ENCODE measurements at places on chromosomes 13 and 19.

DNA sequence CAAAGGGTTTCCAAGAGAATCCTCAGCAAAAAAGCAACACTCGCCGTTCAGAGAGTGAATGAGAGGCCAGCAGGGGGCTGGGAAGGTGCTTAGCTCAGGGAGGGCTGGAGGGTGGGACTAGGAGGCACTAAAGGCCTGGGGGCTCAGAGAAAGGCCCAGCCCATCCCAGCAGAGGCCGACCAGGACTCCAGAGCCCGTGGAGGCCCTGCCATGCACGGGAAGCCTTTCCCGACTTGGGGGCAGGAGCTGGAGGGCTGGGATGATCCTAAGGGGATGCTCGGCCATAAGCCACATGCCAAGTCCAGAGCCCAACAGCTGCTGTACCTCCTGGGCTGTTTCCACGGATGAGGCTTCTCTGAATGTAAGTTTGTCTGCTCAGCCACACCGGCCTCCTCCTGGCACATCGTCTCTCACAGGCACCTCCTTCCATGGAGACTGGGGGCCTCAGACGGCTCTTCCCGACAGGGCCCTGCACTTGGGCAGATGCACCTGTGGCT is 19.5 kb downstream of the RASA3 start:
- DNase-seq: no peak

DNA sequence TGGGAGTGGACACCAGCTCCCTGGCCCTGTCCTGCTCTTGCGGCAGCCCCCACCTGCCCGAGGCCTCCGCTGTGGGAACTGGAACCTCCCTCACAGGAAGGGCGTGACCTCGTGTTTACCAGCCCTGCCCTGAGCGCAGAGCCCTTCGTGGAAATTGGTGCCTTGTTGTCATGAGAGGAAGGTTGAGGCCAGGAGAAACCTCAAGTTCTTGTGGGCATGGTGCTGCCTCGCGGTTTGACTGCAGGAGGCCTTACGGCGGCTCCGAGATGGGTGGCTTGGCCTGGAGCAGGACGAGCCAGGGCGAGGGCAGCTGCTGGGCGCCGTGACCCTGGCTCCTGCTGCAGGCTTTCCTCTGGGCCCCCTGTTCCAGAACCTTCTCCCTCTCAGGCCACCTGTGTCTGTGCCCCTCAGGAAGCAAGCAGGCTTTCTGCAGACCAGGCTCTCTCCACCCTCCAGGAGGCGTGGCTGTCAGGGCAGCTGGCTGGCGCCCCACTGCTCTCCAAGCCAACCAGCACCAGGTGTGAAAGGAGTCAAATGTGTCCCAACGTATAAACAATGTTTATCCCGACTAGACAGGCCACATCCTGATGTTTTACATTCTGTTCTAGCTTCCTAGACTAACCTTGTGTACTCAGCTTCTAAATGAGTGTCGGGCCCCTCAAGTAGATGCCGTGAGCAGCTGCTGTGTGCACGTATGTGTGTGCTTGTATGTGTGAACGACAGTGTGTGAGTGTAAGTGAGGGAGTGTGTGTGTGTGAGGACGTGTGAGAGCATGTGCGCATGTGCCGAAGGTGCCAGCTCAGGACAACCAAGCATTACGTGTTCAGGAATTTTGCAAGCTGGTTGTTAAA is 10.4 kb upstream of the RASA3 start:
- no peak for DNase-seq

DNA sequence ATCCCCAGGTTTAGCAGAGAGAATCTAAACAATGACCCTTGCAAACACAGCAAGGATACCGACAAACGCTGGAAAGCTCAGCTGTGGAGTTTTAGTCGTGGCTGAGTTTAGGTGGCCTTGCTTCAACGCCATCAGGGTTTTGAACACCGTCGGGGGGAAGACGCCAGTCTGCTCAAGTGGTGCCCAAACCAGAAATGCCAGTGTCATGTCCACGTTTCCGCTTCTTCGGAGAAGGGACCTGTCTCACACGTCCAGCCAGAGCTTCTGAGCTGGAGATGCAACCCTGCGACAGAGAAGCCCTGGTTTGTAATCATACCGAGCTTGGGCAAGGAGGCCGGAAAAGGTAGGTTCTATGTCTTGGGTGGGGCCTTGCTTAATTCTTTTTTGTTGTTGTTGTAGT is 42.6 kb upstream of the ATP11A start:
- DNase-seq: no peak

DNA sequence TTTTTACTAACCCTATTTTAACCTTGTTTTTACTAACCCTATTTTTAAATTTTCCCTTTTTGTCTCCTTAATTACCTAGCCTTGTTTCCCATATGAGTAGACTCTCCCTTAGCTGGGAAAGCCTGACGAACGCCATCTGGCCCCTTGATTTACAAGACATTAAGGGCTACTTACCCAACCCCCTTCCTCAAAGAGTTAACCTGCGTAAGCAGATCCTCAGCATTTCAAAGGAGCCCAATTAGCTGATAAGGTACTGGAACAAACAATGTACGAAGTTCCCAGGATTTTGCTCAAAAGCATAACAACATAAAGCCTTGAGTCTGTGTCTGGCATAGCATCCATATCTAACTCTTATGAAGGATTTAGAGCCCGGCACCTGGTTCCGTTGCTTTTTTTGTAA is 4.7 kb upstream of the MVB12A start:
- no peak for DNase-seq

DNA sequence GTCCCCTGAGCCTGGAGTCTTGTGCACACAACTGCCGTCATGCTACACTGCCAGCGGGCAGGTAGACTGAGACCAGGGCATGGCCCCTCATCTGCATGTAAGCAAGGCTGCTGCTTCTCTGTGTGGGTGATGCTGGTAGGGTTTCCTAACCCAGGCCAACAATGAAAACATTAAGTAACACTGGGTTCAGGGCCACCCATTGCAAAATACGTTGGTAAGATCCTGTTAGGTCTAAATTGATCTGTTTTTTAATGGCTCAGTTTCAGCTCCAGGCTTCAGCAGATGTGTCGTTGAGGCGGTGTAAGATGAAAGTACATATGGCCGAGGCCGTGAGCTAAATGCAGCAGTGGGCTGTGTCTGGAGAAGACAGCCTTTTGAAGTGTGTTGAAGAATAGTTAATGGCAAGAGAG is 383.4 kb downstream of the IRS2 start:
- DNase-seq: no peak

DNA sequence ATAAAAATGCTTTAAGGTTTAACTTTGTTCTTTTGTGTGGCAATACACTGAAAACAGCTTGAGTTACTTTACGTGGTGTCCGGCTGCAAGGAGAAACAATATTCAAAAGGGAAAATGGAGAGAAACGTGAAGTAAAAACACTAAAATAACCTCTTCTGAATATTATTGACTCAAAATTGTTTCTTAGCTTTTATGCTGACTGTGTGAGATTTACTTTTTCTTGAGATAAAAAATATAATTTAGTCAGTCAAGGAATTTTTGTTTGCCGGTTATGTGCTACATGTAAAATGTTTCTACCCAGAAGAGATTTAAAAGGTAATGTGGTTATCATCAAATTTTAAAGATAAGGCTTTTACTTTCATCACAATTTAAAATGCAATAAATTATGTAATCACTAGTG is 200.6 kb upstream of the GPC6 start:
- no peak for DNase-seq

DNA sequence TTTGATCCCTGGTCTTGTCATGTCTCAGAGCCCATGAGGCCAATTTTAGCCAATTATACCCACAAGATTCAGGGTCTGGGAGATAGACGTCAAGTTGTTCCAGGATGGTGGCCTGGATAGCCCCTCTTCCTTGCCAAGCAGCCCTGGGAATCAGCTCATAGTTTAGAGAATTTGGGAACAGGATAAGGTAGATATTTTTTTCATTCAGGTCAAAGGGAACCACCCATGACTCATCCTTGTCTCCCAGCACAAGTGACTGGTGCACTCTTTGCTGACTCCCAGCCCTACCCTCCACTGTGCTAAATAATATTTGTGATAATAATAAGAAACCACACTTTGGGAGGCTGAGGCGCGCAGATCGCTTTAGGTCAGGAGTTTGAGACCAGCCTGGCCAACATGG is 17.1 kb upstream of the S1PR4 start:
- DNase-seq: no peak

GRCh38 chr13:60933638-60934037 is 482.0 kb downstream of the PCDH20 start:
- no peak for DNase-seq

DNA sequence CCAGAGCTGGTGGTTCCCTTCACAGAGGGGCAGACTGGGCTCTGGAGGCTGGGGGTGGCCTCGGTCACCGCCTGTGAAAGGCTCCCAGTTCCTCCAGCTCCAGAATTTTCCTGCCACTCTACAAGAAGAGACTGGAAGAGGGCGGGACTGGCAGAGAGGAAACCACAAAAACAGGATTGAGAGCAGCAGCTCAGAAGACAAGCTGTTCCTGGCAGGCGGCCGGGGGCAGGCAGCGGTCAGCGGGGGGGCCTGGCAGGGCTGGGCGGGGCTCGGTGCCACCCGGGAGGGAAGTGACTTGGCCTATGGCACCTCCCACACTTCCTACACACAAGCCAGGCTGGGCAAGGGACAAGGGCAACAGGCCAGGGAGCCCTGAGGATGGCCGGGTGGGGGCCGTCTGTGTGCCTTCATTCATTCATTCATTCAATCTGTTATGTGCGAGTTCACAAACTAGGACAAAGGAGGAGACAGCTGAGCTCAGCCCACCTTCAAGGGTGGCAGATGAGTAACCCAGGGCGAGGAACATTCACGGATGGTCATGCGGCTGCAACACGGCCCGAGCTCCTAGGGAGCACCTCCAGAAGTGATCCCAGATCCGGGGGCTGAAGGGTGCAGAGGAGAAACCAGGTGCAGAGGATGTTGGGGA is 16.9 kb upstream of the BTBD2 start:
- peak; percentile 53 for DNase-seq

GRCh38 chr13:64457976-64458375 is 2772.2 kb downstream of the PCDH9 start:
- DNase-seq: no peak

GRCh38 chr13:91375116-91375729 is 23.2 kb upstream of the GPC5 start:
- peak; percentile 29 for DNase-seq

- no peak for DNase-seq
These were observed 182.6 kb upstream of the IRS2 start for GRCh38 chr13:109968876-109969577.

- no peak for DNase-seq
These were observed 218.9 kb upstream of the MAB21L1 start for GRCh38 chr13:35695448-35695770.

DNA sequence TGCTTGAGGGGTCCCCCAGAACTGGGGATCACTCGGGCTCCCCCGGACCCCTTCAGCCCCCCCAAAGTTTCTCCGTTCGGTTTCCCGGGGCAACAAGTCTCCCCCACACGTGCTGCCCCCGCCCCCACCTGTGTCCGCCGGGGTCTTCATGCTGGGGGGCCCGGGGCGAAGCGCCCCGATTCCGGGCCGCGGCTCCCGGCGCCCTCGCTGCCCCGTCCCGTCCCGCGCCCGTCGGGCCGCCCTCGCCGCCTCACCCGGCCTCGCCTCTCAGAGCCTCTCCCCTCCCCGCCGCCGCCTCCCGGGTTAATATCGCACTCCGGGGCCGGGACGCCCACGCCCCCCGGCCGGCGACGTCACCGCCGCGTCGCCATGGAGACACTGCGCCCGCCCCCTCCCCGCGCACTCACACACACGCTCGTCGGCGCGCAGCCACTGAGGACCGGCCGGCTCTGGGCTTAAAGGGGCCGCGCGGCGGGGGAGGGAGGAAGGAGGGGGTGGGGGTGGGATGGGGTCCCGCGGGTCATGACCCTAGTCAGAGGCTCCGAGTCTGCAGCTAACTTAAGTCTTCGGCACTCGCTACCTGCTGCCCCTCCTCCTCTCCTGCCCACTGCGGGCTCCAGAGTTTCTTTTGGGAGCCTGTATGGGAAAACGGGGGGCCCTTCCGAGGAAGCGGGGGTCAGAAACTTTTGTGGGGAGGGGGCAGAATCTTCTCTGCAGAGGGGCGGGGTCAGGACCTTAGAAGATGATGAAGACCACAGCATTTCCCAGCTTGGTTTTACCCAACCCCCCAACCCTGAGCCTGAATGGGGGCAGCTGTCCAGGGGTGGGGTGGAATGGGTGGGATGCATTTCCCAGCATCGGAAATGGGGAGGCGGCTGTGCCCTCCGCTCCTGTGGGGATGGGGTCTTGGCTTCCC is at the start of gene ERF:
TSS of gene ERF (minus strand) at position 279 of the 916 bp plus-strand sequence. CDS start at position 150, 129 bp downstream.
- DNase-seq: peak; percentile 90

DNA sequence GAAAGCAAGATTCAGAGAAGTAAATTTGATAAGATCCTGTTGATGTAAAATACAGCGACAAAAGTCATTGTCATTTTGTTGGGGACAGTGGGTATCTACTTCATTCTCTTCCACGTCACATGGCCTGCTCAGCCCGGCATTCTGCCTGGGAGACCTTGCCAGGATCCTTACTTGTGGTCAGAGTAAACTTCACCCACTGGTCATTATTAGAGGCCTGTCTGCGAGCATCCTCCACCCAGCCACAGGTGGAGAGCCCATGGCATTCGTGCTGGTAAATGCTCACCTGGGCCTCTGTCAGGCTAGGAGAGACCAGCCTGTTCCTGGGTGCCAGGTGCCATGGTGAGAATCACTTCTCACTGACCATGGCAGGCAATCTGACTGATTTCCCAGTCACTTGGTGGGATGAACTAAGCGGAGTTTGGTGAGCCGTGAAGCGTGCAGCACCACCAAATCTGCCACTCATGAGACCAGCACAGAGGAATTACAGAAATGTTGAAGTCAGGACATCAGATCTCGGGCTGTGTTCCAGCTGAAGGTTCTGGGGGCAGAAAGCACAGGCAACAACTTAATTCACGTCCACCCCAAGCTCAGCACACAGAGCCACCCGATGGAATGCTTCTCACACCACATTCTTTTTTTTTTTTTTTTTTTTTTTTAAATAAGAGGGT is 107.0 kb downstream of the SIPA1L3 start:
- DNase-seq: no peak

- no peak for DNase-seq
These were observed 18.4 kb downstream of the C2CD4C start for GRCh38 chr19:390386-391206.

- DNase-seq: peak; percentile 96
These were observed 797 bp upstream of the HSD17B14 start for GRCh38 chr19:48837051-48837524.

- DNase-seq: peak; percentile 33
These were observed 164.7 kb downstream of the KATNAL1 start for GRCh38 chr13:30142486-30143211.

- DNase-seq: no peak
These were observed 1.6 kb downstream of the NBEA start for GRCh38 chr13:34943436-34944273.

GRCh38 chr19:13095393-13095784 is 7.3 kb downstream of the LYL1 start:
- DNase-seq: peak; percentile 54

GRCh38 chr19:2013683-2013961 is 1.9 kb downstream of the BTBD2 start:
- no peak for DNase-seq

Data from iPS-NIHi11 (cell line).